Kidney epithelial cell (primary cell): ENCODE measurements at places on chromosomes 6 and 20. TPM values are rescaled to one million over a fixed set of nuclear protein-coding genes. Genes with fewer than 3 reads are reported as not detected.
A peak's percentile ranks its signal among the peaks of the same experiment; 100 is the strongest.

GRCh38 chr20:54227241-54227640, 19.4 kb downstream of the PFDN4 start:
- no peak for DNase-seq

DNA sequence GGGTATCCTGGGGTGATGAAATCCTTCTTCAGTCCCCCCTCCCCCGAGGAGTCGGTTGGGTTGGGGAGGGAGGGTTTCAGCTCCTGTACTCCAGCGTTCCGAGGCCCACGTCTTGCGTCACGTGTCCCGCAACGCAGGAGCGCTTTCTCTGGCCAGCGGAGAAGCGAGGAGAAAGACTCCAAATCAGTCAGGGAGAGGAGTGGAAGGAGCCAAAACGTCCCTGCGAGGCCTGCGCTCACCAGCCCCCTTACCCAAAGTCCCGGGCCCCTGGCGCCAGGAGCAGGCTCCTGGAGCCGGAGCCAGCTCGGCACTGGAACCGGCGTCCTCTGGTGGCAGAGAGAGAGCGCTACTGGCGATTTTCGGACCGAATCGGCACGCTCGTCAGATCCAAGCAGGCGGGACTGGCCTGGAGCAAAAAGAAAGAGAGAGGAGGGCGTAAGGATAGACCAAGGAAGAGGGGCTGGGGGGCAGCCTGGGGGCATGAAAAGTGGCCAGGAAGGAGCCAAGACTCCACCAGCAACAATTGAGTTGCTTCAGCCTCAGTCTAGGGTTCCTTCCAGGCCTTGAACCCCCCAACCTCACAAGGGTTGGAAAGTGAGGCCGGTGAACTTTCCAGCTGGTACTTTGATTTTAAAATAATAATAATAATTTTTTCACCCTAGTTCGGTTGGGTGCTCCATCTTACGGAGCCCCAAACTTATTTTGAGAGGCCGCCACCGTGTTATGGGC, at the start of gene GNAS:
Gene GNAS (plus strand): TSS at position 174 of the 729 bp plus-strand sequence.
- DNase-seq = no peak

DNA sequence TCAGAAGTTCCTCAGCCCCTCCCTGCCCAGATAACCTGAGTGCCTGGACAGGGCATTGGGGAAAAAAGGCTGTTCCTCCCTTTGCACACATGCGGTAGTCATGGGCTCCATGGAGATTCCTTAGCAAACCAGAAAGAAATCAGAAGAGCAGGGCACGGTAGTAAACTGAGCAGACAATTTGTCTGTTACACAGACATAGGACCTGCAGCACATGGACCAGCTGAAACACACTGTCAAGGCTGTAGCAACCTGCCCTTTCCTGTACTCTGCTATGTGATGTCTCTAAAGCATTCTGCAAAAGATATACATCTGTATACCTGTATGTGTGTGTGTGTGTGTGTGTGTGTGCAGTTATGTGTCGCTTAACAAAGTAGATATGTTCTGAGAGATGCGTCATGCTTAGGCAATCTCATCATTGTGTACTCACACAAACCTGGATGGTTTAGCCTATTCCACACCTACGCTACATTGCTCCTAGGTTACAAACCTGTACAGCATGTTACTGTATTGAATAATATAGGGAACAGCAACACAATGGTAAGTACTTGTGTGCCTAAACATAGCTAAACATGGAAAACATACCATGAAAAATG, 44.4 kb upstream of the BMP5 start:
- DNase-seq = no peak

DNA sequence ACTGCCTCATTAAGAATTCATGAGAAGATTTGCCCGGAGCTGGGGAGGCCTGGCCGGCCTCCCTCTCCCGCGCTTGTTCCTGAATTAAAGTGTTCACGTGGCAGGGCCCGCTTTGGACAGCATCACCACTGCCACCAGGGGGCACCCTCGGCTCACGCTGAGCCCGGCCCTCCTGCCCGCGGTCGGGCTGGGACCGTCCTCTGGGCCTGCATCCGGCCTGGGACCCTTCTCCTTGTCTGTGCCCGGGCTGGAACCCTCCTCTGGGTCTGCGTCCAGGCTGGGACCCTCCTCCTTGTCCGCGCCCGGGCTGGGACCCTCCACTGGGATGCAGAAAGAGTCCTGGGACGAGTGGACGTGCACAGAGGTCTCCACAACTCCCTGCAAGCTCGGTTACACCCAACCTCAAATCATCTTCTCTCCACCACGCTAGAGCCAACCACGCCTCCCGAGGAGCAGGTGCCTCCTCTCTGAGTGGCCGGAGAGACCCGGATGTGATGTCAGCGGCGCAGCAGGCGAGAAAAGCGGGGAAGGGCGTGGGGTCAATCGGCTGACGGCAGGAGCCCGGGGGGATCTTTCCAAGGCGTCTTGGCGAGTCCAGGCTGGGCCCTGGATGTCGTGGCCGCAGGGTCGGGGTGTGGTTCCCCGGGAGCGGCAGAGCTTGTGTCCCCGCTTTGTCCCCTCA, 50.9 kb upstream of the DACT2 start:
- no peak for DNase-seq

CNR1 gene
- 0.92 and 1.2 TPM in 2 replicates for total RNA-seq

DNA sequence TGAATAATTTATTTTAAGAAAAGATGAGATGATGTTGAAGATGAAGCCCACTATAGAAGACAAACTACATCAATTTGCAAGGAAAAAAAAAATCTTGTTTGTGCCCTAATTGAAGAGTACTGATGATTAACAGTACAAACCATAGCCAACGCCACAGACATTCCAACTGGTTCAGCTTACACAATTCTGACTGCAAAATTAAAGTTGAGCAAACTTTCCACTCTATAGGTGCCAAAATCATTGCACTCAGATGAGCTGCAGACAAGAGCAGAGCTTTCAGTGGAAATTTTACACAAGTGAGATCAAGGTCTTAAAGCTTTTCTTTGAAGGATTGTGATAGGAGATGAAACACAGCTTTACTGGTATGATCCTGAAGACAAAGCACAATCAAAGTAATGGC, 85.3 kb downstream of the OGFRL1 start:
- no peak for DNase-seq

- peak; percentile 9 for DNase-seq
Observed at GRCh38 chr6:132483779-132484679, 28.9 kb downstream of the STX7 start.

GRCh38 chr6:169921217-169921616, 169.8 kb downstream of the ERMARD start:
- no peak for DNase-seq

DUSP15 gene
- 4.1 and 4.5 TPM in 2 replicates for total RNA-seq

B3GAT2 gene
- not detected in 2 replicates for total RNA-seq

DNA sequence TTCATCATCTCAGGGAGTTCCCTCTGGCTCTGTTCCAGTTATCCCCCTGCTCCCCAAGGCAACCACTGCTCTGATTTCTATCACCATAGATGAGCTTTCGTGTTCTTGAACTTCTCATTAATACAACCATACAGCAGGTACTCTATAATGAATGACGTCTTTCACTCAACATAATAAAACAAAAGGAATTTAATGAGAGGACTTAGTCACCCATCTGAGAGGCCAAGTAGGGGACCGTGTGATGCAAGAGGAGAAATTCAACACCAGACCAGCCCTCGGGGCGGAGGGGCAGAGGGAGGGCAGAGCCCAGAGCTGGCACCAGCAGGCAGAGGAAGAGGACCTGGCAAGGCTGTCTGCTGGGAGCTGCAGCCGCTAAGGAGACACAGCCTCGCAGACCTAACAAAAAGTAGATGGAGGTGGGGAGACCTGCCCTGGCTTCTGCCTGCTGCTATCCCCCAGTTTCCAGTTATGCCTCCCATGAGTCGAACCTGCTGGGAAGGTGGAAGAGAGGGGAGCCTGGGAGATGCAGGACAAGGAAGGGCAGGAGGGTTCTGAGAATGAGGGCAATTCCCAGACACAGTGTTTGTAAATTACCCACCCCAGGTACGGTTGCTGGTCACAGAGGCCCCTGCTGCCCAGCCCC, 13.8 kb downstream of the CCN5 start:
- DNase-seq = peak; percentile 89

GRCh38 chr6:144007478-144008119, 460 bp downstream of the PLAGL1 start:
- no peak for DNase-seq

DNA sequence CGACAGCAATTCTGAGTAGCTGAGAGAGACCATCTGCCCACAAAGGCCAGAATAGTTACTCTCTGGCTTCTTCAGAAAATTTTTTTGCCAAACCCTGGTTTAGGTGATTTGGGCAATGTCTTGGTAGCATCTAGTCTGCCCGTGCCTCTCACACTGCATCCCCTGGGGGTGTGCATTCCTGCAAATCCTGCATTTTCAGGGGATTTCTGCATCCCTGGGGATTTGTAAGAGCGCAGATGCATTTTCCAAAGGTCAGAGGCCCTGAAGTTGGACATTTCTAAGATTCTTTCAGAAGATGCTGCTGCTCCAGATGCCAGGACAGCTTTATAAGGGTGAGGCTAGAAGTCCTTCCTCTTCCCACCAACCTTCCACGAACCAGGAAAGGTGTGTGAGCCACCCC, 4.0 kb downstream of the CST9 start:
- DNase-seq = no peak

CFB gene
- 1.9 and 13.8 TPM in 2 replicates for total RNA-seq

EDN3 gene
- total RNA-seq = not detected in 2 replicates

SLPI gene
- total RNA-seq = 88.0 and 99.5 TPM in 2 replicates
